Cortex of kidney (tissue), 1 donor: ENCODE measurements at places on chromosomes 4 and X.

- no peak for DNase-seq
Observed at GRCh38 chr4:69536980-69537379, 41.3 kb upstream of the UGT2B4 start.

DNA sequence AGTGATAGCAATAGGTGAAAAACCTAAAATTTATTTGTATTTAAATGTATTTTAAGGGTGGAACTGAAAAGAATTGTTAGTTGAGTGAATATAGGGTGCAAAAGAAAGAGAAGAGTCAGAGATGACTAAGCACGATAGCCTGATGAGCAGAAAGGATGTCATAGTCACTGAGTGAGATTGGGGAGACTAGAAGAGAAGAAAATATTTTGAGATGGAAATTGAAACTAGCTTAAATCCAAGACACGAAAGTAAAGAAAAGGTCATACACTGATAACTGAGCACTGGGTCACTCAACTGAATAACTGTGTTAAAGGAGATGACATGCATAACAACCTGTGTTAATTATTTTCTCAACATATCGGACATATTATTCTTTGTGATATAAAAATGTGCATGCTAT lies 55.5 kb downstream of the SPANXN4 start:
- DNase-seq: no peak

- no peak for DNase-seq
Observed at GRCh38 chrX:119391279-119391678, 7.9 kb upstream of the SLC25A43 start.

DNA sequence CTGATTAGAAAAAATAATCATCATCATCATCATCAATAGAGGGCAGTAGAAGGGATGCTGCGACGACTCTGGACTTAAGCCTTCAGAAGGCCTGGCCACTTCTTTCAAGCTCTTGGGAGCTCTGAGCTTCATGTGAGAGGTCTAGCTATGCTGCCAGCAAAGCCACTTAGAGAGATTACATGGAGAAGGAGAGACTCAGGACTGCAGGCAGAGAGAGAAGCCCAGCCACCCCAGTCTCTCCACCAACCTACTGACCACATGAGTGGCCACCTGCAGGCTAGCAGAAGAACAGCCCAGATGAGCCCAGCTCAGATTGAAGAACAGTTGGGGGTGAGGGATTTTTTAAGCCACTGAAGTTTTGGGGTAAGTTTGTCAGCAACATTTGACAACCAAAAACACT lies 17.1 kb upstream of the TMEM150C start:
- DNase-seq: no peak

- no peak for DNase-seq
Observed at GRCh38 chrX:49856819-49857218, 22.5 kb upstream of the USP27X start.

DNA sequence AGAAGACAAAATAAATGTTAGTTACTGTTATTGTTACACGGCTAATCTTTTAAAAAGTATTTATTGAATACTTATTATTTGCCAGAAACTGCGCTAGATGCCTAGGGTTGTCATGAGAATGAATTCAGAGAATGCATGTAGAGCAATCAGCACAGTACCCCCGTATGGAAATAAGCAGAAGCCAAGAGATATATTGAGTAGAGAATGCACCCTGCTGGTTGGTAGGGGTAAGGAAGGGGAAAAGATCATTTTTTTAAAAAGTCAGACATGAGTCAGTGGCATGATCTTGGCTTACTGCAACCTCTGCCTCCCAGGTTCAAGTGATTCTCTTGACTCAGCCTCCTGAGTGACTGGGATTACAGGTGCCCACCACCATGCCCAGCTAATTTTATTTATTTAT lies 13.1 kb upstream of the DRP2 start:
- DNase-seq: no peak

GRCh38 chrX:47556045-47556623 lies 4.9 kb upstream of the ARAF start:
- no peak for DNase-seq

DNA sequence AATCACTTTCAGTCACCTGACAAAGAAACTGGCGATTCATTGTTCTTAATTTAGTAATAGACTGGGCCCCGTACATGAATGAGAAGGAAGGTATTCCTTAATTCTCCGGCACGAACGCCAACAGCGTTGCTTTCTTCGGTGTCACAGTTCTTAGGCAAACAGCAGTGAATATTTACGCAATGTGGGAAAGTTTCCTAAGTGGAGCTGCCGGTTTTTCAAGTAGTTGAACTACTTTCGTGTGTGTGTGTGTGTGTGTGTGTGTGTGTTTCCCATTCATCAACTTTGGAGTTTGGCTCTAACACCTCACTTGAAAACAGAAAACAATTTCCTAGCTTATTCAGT lies 651 bp downstream of the NXT2 start:
- DNase-seq: no peak

DNA sequence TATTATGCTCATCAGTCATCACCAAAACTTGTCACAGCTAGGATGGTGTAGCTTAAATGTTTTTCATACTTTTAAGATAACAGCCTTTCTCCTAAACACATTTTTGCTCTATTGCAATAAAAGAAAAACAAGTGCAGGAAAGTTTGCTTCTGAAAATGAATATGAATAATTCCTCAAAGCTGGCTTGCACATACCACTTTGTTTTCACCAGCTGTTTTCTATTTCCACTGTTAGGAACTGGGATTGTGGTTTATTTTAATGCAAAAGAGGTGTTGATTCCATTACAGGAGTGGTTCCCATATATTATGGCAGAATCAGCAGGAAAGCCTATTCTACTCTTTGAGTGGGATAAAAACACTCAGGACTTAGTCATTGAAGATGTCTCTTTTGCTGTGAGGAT lies 145.9 kb downstream of the PPA2 start:
- DNase-seq: no peak

GRCh38 chrX:19193565-19193964 lies 71.3 kb upstream of the ADGRG2 start:
- no peak for DNase-seq

DNA sequence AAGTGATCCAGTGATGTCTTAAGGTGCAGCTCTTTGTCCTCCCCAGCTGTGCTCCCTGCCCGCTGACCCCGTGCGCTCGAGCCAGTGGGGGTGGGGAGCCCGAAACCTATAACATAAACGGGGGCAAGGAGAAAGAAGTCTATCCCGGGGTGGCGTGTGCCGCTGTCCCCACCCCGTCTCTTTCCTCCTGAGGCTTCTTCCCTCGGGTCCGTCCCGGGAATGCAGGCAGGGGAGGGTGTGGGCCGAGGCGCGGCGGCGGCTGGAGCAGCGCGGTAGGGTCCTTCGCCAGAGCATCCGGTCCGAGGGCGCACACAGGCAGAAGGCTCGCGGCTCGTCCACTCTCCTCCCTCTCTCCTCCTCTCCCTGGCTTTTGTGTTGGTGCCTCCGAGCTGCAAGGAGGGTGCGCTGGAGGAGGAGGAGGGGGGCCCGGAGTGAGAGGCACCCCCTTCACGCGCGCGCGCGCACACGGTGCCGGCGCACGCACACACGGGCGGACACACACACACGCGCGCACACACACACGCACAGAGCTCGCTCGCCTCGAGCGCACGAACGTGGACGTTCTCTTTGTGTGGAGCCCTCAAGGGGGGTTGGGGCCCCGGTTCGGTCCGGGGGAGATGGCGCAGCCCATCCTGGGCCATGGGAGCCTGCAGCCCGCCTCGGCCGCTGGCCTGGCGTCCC lies at the start of gene RAB33A:
Gene RAB33A (plus strand): TSS at position 517 of the 681 bp plus-strand sequence. CDS start 101 bp downstream, at position 618.
- DNase-seq: no peak

GRCh38 chr4:24770032-24770584 lies 25.3 kb upstream of the SOD3 start:
- no peak for DNase-seq

DNA sequence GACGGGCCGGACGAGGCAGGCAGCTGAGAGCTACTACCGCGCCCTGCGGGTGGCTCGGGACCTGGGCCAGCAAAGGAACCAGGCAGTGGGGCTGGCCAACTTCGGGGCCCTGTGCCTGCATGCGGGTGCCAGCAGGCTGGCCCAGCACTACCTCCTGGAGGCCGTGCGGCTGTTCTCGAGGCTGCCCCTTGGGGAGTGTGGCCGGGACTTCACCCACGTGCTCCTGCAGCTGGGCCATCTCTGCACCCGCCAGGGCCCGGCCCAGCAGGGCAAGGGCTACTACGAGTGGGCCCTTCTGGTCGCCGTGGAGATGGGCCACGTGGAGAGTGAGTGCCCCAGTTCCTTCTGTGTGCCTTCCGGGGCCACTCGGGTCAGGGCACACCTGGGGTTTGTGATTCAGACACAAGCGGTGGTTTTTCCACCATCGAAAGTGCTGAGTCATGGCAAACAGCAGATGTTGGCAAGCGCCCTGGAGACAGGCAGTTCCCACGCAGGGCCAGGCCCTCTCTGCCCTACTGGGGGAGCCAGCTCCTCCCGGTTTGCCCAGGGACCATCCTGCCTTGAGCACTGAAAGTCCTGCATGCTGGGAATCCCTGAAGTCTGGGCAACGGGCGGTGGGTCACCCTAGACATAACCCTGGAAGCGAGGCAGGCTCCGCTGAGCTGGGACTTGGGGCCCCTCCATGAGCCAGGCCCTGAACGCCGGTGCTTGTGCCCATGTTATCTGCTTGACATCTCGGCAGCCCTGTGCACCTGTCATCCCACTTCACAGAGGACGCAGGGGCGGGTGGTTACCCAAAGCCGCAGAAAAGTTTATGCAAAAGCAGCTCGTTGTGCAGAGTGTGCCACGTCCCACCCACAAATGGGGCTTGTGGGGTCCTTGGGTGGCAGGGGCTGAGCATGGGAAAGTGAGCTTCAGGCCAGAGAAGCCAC lies 29.5 kb downstream of the SH3TC1 start:
- DNase-seq: no peak

DNA sequence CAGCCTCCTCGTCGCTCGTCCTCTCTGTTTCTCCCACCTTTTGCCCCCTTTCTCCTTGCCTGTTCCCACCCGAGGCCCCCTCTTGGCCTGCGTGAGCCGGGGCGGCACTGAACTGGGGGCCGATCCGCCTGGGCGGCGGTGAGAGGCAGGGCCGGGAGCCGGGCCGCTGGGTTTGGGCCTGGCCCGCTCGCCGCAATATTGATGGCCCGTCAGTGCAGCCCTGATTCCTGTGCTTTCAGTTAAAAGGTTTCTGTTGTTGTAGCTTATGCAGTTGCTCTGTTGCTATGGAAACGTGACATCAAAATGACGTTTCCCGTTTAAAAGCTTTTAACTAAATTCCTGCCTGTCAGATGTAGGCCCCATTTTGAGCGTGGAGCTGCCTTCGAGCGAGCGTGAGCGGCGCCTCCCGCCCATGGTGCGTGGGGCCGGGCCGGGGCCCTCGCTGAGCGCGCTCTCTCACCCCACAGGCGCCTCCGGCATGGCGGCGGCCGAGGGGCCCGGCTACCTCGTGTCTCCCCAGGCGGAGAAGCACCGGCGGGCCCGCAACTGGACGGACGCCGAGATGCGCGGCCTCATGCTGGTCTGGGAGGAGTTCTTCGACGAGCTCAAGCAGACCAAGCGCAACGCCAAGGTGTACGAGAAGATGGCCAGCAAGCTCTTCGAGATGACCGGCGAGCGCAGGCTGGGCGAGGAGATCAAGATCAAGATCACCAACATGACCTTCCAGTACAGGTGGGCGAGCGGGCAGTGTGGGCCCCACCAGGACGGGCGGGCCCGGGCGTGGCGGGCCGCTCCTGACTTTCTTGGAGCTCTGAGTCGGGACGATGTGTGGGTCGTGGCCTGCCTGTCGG lies at the start of gene MSANTD1:
Gene MSANTD1 (plus strand): TSS at position 349 of the 851 bp plus-strand sequence. CDS start 64 bp downstream, at position 413.
- DNase-seq: no peak

DNA sequence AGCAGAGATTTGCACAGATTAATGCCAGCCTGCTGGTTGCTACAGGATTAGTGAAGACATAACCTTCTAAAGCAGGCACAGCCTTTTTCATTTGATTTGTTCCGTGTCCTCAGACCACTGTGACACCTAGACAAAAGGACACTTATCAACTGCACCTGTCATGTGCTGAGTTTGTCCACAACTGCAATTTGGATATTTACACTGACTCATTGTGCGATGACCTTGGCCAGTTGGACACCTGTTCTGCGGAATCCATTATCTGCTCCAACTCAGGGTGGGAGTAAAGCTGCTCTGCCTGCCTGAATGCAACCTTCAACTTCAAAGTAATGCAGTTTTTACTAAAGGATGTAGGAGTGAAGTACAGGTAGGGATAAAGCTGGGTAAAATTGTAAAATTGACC lies 4.1 kb upstream of the NR0B1 start:
- no peak for DNase-seq

DNA sequence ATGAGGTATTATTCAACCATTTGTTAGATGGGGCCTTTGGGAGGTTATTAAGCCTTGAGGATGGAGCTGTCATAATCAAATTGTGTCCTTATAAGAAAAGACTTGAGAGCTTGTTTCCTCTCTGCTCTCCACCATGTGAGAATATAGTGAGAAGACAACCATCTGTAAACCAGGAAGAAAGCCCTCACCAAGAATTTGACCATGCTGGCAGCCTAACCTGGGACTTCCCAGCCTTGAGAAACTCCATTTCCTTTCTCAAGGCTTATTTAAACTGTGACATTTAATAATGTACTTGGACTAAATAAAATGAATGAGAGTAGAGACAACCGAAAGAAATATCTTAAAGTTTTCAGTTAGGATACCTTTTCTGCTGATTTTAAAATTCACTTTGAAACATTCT lies 83.7 kb upstream of the GC start:
- DNase-seq: no peak

DNA sequence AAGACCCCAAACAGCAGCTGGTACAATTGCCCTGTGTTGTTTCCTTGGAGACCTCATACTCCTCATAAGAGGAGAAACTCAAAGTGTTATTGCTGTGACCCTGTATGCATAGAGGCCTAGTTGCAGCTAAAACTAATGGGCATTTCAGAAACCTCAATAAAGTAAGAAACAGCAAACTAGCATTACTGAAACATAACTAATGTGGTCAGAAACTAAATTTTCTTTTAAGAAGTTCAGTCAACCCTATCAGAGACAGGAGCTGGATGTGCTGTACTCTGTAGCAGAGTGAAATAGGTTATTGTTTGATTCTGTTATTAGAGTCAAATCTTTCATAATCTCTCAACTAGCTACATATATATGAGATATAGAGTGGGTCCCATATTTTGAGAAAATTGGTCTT lies 257.5 kb upstream of the IRS4 start:
- no peak for DNase-seq

GRCh38 chrX:11722304-11722703 lies 35.7 kb upstream of the MSL3 start:
- DNase-seq: no peak

DNA sequence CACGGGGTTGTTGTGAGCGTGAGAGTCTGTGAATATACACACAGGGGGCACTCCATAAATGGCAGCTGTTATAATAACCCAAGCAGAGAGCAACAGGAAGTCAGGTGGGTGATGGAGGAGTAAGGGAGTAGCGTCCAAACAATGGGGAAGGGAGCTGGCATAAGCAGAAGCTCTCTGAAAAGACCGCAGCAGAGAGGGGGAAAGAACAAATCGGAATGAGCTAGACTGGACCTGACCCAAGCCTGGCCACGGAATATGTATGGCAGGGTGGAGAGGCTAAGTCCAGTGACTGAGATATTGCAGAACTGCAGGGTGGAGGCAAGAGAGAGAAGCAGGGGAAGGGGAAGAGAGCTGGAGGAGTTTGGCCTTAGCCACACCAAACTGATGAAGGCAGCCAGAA lies 6.5 kb upstream of the GJB1 start:
- DNase-seq: no peak

DNA sequence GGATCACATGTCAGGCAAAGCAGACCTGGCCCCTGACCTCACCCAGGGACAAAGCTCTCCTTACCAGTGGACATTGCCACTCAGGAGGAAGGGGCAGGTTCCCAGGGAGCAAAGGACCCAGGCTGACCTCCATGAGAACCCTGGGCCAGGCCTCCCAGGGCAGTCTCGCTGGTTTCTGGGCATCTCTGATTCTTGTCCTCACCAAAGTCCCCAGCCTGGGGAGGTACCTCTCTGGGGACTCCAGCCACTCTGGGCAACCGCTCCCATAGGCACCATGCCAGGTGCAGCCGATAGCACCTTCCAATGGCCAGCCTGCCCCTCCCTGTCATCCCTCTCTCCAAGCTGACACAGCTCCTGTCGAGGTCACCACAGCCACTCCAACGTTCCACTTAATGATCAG lies 7.9 kb downstream of the EVC2 start:
- no peak for DNase-seq
